ENCODE measurements at places on chromosomes 5 and 9.

DNA sequence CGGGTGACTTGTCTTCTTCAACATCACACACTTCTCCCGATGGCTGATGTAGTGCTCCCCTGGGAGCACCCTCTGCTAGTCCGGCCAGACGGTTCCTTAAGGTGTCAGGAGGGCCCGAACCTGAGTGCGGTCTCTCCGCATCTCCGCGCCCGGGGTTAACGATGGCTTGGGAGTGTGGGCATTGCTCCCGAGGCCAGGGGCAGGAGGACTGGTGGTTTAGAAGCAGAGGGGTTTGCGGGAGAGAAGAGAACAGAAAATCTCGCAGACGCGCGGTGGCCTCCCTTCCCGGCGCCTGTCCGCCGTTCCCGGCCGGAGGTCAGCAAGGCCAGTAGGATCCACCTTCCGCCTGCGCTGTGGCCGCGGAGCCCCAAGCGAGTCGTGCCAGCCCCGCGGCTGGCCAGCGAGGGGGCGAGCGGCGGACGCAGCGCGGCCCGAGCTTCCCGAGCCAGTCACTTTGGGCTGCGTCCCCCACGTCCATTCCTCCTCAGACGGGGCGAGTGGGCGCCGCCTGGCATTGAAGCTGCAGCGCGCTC lies 700 bp downstream of the CDO1 start:
- no peak for DNase-seq

GRCh38 chr9:82052081-82052480 lies 63.5 kb downstream of the SPATA31D1 start:
- DNase-seq, result no peak

GRCh38 chr5:95973793-95974325 lies 12.2 kb upstream of the ELL2 start:
- no peak for DNase-seq

GRCh38 chr9:134536101-134536900 lies 105.3 kb upstream of the COL5A1 start:
- no peak for DNase-seq
